ENCODE measurements at places on chromosomes 2 and 18.

GRCh38 chr2:68756178-68756577 is 21.6 kb downstream of the ARHGAP25 start:
- DNase-seq = no peak

GRCh38 chr2:44100351-44100750 is 68.3 kb upstream of the PPM1B start:
- no peak for DNase-seq

DNA sequence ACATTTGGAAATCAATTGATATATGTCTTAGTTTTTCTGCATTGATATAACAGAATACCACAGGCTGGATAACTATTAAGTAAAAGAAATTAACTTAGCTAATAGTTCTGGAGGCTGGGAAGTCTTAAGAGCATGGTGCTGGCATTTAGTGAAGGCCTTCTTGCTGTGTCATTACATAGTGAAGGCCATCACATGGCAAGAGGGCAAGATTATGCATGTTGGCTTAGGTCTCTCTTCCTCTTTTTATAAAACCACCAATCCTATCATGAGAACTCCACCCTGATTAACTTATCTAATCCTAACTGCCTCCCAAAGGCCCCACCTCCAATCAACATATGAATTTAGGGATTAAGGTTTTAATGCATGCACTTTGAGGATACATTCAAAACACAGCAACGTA is 225.5 kb upstream of the VRK2 start:
- DNase-seq = no peak

- no peak for DNase-seq
Measured at GRCh38 chr2:190698895-190699294, 50.0 kb downstream of the NAB1 start.

- peak; percentile 48 for DNase-seq
Measured at GRCh38 chr2:219497495-219498279, 1.0 kb upstream of the GMPPA start.

DNA sequence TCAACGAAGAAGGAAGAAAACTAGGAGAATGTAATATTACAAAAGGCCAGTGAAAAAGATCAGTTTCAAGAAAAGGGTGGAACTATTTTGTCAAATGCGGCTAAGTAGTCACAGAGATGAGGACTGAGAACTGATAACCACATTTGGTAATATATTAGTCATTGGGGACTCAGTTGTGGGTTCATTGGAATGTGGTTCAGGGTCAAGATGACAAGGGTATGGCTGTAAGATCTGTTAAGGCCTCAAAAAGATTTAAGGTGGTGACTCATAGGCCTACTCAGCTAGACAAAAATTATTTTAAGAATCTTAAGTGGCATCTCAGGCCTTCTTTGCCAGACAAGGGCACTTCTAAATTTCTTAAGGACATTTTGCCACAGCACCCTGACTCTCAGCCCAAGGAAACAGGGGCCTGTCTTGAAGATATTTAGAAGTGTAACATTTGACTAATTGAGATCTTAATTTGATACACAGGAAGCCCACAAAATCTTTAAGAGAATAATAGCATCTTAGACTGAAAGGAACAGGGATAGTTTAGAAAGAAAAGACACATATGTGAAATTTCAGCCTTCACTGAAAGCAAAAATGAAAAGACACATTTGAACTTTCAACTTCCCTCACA is 81.3 kb downstream of the STRADB start:
- no peak for DNase-seq

- DNase-seq = no peak
Measured at GRCh38 chr18:79853993-79854364, 56.2 kb downstream of the KCNG2 start.

GRCh38 chr2:52083214-52083613 is 1051.3 kb upstream of the NRXN1 start:
- no peak for DNase-seq

- no peak for DNase-seq
Measured at GRCh38 chr2:1173528-1173927, 222.9 kb downstream of the SNTG2 start.

DNA sequence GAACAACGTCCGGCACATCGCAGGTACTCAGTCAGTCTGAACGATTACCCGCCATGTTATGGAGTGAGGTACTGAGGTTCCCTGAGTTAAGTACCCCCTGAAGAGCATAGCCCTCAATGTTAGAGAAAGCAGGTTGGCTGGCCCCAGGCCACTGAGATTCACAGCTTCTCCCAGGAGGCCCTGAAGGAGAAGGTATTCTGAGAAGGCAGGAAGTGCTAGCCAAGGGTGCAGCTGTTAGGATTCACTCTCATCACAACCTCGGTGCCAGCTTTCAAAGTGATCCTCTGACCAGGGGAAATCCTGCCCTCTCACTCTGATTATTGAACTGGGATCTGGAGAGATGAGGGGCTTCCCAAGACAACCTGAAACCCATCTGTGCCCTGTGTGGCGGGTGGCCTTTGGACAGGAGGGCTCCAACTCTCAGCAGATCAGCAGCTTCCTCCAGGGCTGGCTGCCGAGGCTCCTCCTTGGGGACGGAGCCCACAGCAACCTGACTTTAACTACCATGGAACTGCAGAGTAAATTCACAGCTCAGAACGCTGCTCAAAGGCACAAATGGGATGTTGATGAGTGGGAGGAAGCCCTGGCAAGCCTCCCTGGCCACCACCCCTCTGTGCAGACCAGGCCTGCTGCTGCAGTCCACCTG is 7.8 kb downstream of the EHD3 start:
- no peak for DNase-seq

DNA sequence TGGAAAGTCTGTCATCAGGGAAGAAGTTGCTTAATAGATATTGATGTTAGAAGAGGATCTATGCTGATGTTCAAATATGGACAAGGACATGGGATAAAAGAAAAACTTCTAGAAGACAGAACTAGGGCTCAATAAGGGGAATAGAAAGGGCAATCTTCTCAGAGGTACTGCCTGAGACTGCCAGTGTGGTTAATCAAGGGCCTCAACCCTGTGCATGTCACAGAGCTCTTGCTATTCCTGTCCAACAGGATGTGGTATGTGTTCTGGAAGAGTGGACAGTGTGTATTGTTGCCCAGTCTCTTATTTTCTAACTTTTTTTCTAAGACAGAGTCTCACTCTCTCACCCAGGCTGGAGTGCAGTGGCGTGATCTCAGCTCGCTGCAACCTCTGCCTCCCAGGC is 27.8 kb upstream of the RNF125 start:
- DNase-seq = no peak

GRCh38 chr2:30371028-30371689 is 75.9 kb upstream of the LCLAT1 start:
- no peak for DNase-seq

DNA sequence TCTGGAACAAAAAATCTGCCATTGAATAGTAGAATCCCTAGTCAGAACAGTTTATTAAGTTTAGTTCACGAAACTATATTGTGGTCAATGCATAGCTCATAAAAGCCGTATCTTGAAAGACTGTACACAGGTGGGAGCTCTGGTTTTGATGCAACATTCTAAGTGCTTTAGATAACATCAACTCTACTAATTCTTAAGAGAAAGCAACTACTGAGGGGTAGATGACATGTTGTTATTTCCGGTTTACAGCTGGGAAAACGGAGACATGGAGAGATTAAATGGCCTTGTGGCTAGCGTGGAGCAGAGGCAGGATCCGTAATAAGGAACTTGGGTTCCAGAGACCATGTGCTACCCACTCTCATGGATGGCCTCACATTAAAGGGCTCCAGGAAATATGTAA is 4.2 kb upstream of the ITGA6 start:
- no peak for DNase-seq

All from CD4-positive, alpha-beta T cell treated with Interleukin-17A for 1 hour (primary cell).